KG1 (cell line): ENCODE measurements at places on chromosomes 13 and 19.

GRCh38 chr19:49570138-49570856 lies 10.1 kb downstream of the NOSIP start:
- DNase-seq, result peak; percentile 91

GRCh38 chr19:18333680-18334079 lies 6.7 kb upstream of the PGPEP1 start:
- no peak for DNase-seq

DNA sequence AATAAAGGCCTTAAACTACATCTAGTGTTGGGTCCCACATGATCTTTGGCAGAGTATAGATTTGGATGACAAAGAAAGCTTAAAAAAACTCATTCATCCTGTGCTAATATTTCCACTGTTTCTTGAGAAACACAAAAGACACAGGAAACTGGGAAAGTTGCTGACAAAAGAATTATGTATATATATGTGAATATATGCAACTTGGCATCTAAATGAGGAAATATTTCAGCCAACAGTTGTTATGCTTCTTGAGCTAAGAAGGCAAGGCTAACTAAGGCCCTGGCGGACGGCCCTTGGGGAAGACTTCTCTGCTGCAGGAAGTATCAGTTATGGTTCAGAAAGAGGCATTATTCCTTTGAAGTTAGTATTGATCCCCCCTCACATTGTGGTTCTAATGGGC lies 491.8 kb downstream of the DIAPH3 start:
- no peak for DNase-seq

GRCh38 chr19:44476559-44477408 lies 23.5 kb downstream of the ZNF180 start:
- no peak for DNase-seq

DNA sequence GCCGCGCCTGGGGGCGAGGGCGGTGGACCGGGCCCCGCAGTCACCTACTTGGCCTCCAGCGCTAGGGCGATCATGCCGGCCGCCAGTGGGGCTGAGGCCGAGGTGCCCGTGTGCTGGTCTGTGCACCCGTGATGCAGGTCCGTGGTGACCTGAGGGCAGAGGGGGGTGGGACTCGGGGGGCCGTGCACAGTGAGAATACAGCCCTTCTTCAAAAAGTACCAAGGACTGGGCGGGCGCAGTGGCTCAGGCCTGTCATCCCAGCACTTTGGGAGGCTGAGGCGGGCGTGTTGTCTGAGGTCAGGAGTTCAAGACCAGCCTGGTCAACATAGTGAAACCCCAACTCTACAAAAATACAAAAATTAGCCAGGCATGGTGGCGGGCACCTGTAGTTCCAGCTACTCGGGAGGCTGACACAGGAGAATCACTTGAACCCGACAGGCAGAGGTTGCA lies 5.0 kb upstream of the C19orf25 start:
- no peak for DNase-seq

- DNase-seq, result no peak
Observed at GRCh38 chr13:25943081-25943480, 108.7 kb downstream of the SHISA2 start.

DNA sequence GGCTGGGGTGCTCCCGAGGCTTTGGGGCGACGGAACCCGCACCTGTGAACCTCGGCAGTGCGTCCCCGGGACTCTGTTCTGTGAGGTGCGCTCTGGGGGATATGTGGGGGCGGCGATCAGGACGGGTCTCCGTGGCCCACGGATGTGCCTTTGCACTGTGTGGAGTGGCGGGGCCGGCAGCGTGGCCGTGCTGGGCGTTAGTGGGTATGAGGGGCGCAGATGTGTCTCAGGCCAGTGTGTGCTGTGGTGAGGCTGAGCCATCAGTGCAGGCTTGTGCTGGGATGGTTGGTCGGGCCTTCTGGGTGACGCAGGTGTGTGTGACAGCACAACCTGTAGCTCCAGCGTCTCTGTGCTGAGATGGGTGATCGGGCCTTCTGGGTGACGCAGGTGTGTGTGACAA lies 16.9 kb downstream of the ZNF331 start:
- DNase-seq, result no peak

DNA sequence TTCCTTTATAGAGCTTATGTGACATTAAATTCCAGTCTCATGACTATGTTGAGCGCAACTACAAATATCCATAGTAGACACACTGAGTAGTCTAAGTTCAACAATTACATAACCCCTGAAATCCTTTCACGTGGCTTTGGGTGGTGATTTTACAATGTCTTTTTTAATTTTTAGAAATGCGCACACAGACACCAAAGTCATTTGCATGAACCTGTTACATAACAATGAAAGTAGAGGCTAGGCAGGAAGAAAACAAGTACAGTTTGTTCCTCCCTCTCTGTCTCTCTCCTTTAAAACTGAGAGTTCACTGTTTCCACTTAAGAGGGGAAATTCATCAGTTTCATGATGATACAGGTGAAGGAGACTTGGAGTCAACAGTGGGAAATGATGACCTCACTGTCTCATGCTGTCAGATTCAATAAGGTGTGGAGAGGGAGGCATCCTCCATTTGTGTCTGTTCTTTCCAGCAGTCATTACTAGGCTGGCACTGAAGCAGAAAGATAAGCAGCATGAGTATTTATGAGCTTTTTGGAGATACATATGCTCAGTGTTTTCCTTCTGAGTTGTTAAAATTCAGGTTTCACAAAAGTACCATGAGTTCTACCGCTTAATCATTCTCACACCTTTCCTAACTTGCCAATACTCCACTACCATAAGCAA lies 201.8 kb downstream of the LHFPL6 start:
- DNase-seq, result no peak

DNA sequence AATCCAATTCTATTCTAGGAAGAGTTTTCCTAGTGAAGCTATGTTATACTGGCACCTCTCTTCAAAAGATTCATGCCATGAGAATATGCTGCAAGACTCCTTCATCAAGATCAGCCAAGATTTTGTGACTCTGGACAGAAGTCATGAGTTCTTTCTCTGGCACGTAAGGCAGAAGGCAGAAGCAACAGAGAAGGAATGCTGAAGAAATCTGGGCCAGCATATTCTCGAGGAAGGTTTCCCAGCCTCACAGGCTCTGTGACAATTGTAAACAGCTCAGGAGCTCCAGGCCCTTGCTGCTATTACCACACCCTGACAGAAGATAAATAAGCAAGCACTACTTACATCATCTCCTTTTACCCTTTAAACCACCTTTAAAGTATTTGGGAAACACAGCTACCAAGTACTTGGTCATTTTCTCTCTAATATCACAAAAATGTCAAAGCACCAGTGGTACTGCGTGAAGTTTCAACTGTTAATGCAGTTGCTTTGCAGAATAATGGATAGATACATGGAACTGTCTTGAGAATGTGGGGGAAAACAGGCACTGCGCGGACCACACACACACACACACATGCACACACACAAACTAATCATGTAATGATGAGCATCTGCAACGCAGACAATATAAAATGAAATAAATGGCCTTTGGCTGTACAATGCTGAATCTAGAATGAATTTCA lies 55.4 kb downstream of the INTS6 start:
- DNase-seq, result no peak
